ENCODE measurements at places on chromosomes 11 and 22.
A peak's percentile ranks its signal among the peaks of the same experiment; 100 is the strongest.

- no peak for DNase-seq
Measured at GRCh38 chr11:94574193-94574961, 7.2 kb downstream of the PIWIL4 start.

DNA sequence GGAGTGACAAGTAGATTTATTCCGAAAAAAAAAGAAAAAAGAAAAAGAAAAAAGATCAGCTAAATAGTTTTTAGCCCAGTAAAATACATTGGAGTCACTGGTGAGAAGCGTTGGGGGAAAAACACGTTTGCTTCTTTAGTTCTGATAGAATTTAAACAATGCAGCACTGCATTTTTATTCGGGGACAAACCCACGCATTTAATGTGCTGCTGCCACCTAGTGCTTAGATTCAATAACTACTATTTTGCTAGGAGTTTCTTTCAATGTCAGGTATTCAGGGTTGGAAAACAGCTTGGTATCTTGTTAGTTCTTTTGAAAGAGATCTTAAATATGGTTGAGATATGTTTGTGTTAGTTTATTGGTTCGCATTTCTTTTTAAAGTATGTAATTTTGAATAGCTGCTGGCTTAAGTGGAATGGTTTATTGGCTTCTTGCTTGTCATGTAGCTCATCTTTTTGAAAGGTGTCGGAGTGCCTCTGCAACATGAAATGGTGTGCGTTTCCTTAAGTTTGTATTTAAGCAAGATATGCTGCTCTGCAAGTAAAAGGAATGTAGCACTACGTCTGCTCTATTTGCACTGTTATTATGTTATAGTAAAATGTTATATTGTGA, 41.9 kb downstream of the SVIP start:
- DNase-seq: peak; percentile 30

DNA sequence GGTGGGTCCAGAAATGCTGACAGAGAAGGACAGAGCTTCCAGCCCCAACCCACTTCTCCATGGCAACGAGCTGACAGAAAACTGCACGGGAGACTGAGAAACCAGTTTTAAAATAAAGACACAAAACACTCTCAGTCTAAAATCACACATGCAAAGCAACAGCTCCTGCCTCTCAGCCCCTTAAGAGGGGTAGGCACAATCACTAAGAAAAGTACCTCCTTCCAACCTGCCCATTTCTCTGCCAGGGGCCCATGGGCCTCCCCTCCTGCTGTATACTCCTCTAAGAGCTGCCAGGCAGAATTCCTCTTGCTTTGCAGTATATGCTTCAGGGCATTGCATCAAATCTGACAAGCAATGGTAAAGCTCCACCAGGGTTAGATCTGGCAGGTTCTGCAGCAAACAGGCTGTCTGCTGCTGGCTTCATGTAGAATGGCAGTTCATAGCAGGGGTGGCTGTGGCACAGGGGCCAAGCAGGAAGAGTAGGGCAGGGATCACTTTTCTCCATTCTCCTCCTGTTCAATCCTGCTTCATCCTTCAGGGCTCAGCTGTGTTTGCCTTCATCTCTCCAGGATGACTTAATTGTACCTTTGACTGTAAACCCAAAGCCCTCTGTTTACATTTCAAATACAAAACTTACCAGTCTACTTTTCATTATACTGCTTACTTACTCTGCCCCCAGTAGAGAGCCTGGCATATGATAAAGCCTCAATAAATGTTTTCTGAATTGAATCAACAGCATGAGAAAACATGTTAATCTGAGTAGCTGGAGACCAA, 77.7 kb downstream of the KCNC1 start:
- peak; percentile 69 for DNase-seq

DNA sequence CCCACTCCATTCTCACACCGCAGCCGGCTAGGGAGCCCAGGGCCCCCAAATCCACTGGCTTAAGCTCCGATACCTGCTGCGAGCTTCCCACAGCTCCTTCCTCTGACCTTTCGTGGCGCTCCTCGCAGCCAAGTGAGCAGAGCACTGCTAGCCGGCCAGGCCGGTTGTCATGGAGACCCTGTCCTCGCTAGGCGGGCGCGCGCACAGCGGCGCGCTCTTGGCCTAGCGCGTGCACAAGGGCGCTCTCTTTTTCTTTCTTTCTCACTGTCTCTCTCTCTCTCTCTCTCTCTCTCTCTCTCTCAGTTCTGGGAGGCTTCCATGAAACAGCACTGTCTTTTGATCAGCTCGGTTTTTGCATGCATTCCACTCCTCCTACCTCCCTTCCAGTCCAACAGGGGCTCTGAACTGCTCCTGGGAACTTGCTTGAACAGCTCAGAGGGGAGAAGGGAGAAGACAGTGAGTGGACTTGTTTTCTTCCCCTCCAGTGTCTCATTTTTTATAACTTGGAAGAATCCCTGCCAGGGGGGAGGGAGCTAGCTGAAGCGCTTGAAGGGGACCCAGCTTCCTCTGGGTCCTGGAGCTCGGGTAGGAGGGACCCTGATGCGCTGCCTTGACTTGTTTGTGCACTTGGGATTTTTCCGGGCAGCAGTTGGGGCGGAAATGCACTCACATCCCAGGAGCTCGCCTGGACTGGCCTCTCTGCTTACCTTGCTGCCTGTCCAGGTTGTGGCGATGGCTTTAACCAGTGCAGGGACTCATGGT, 100.3 kb upstream of the AKIP1 start:
- peak; percentile 66 for DNase-seq

- no peak for DNase-seq
Measured at GRCh38 chr11:61516675-61517572, 8.4 kb downstream of the LRRC10B start.

DNA sequence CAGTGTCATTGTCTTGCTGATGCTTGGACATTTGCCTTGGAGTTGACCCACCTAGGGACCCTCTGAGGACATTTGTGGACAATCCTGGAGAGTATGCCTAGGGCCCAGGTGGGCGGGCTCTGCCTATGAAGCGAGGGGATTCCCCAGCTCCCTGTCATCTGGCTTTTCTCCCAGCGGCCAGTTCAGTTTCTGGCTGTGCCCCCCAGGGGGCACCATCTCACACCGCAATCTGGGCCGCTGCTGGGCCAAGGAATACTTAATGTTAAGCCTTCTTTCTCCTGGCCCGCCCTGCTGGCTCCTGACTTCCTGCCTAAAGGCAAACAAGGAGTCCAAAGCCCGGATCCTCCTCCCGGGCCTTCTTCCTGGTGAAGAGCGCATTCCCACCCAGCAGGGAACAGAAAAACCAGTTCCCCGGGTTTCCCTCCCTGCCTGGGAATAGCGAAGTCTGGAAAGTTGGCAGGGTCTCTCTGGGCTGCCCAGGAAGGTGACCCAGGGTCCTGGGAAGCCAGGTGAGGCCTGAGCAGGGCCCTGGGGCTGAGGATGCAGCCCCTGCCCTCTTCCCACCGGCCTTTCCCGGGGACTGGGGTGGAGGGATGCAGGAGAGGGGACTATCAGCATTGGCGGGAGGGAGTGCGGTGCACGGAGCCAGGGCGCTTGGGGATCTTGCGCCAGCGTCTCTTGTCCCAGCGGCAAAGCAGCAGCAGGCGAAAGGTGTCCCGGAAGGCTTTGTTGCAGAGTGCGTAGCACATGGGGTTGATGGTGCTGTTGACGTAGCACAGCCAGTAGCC, 11.9 kb downstream of the CHRM1 start:
- peak; percentile 61 for DNase-seq

GRCh38 chr11:66007201-66007634, 4.6 kb upstream of the CST6 start:
- no peak for DNase-seq

GRCh38 chr22:40517631-40518030, 118.9 kb downstream of the MRTFA start:
- no peak for DNase-seq

DNA sequence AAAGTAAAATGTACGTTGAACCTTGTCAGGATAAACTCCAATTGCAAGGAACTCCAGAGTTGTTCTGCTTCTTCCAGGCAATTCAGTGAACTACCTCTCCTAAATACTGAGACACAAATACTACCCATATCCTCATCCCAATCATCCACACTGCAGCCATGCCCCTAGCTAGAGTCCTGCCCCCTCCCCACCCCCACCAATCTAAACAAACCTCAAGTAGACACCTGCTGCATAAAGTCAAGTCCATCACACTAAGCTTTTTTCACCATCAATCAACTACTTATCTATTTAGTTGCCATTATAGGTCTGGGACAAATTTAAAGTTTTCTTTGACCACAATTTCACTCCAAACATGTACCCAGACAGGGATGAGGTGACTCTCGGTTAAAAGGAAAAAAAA, 93.2 kb upstream of the APOA1 start:
- DNase-seq: no peak

- DNase-seq: no peak
Measured at GRCh38 chr11:130523166-130523565, 74.7 kb downstream of the ADAMTS15 start.

DNA sequence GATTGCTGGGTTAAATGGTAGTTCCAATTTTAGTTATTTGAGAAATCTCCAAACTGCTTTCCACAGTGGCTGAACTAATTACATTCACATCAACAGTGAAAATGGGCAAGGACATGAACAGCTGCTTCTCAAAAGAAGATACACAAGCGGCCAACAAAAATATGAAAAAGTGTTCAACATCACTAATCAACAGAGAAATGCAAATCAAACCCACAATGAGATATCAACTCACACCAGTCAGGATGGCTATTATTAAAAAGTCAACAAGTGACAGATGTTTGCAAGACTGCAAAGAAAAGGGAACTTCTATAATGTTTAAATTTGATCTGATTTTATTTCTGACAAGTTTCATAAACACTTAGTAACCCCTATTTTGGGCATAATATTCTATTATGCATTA, 537.5 kb downstream of the DLG2 start:
- no peak for DNase-seq

GRCh38 chr11:120554766-120555432, 43.4 kb downstream of the GRIK4 start:
- no peak for DNase-seq

- no peak for DNase-seq
Measured at GRCh38 chr11:79377406-79377805, 63.4 kb downstream of the TENM4 start.

DNA sequence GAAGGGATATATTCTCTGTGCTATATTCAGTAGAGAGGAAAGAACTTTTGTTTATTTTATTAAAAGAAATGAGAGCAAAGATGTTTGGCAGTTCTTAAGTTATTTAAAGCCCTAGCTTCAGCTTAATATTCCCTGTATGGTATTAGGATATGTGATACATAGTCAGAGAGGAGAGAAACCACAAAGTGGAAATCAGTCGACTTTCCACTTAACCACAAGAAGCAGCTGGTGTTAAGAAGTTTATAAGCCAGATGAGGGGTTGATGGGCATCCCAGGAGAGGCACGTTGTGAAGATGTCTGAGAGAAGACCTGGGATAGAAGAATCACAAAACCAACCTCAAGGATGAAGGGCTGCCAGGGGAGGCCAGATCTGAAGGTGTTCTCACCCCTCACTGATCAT, 23.3 kb upstream of the PHF21B start:
- no peak for DNase-seq

GRCh38 chr11:75149766-75150465, 991 bp upstream of the SLCO2B1 start:
- no peak for DNase-seq

- DNase-seq: no peak
Measured at GRCh38 chr11:10388574-10388973, 66.5 kb upstream of the AMPD3 start.
